ENCODE measurements at places on chromosomes 12 and 14. TPM values are rescaled to one million over a fixed set of nuclear protein-coding genes. Genes with fewer than 3 reads are reported as not detected.

Gene A2M
- 14.7 TPM for total RNA-seq

Gene KRT3
- 1.1 TPM for total RNA-seq

Gene WNT1
- not detected for total RNA-seq

Gene GRIP1
- 13.9 TPM for total RNA-seq

Gene MYF6
- 0.19 TPM for total RNA-seq

Gene CPM
- total RNA-seq = 12.9 TPM

Gene STAT6
- total RNA-seq = 116 TPM

Gene MPHOSPH9
- 17.0 TPM for total RNA-seq

Gene NDUFA12
- total RNA-seq = 90.6 TPM

Gene MYH7
- not detected for total RNA-seq

Gene ADCY4
- total RNA-seq = 3.1 TPM

Gene MYF5
- total RNA-seq = not detected

Gene TEAD4
- total RNA-seq = 12.1 TPM

Gene LHX5
- total RNA-seq = not detected

Gene MARCHF9
- total RNA-seq = 3.6 TPM

Gene PTMS
- total RNA-seq = 149 TPM

Gene POTEM
- total RNA-seq = not detected

Gene TCL1A
- total RNA-seq = not detected

Gene AKAP3
- total RNA-seq = 0.97 TPM

Gene ADGRD1
- total RNA-seq = 15.3 TPM

Gene TMCC3
- total RNA-seq = 9.0 TPM

Gene ENDOU
- total RNA-seq = 112 TPM

Gene SLC24A4
- total RNA-seq = 0.04 TPM

Gene TAS2R43
- total RNA-seq = 2.2 TPM

Gene PLXNC1
- 1.0 TPM for total RNA-seq

Gene BHLHE41
- 1.1 TPM for total RNA-seq

Gene RAPGEF3
- 39.3 TPM for total RNA-seq

Gene SYNDIG1L
- not detected for total RNA-seq

Gene GPRC5D
- 0.95 TPM for total RNA-seq

Gene WSCD2
- not detected for total RNA-seq

Gene PXN
- total RNA-seq = 18.2 TPM

Gene PPP1R1A
- not detected for total RNA-seq

Gene OR6C75
- total RNA-seq = not detected

Gene FGD6
- total RNA-seq = 19.1 TPM
